MG63 (cell line): ENCODE measurements at places on chromosomes 11 and 22. TPM values are rescaled to one million over a fixed set of nuclear protein-coding genes. Genes with fewer than 3 reads are reported as not detected.

- no peak for DNase-seq
These were observed 57.9 kb downstream of the PKNOX2 start for GRCh38 chr11:125222494-125222893.

Gene SNX19
- total RNA-seq = 10.5 and 22.2 TPM in 2 replicates

GRCh38 chr11:118618991-118619375 is 11.6 kb downstream of the PHLDB1 start:
- peak; percentile 78 for DNase-seq

- DNase-seq = no peak
These were observed 56.2 kb upstream of the SC5D start for GRCh38 chr11:121236115-121237001.

DNA sequence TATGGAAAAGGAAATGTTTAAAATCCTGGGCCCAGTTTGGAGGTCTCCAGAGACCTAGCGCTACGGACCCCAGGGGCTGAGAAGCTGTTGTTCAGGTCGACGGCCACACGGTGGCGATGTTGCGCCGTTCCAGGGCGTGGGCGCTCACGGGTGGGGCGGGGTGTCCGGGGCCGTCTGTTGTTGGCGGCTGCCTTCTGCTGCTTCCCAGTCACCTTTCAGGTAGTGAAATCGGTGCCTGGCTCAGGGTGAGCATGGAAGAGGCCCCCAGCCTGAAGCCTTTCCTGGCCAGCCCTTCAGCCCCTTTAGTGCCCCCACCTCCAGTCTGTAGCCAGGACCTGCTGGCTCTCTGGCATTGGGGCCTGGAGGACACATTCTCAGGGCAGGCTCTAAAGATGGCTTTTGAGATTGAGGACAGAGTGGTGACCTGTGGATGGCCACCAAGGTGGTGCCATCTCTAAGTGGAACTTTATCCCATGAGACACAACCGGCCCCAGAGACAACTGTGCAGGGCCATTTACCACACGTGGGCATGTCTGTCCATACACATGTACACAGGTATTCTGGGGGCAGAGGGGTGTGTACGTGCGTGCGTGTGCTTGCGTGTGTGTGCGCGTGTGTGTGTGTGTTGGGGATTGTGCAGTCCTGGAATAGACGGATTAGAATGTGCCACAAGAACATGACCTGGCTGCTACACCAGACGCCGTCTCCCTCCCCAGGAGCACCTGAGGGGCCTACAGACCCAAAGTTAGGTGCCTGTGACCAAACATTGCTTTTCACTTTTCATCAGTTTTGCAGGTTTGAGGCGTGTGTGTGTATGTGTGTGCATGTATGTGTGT is 53.8 kb downstream of the ST14 start:
- DNase-seq = peak; percentile 32

Gene MMP7
- not detected in 2 replicates for total RNA-seq

- DNase-seq = no peak
These were observed 19.3 kb upstream of the ST3GAL4 start for GRCh38 chr11:126336138-126336541.

- no peak for DNase-seq
These were observed 119.9 kb downstream of the MAML2 start for GRCh38 chr11:96223083-96223482.

- DNase-seq = no peak
These were observed 1.6 kb downstream of the KMT5B start for GRCh38 chr11:68211546-68211945.

DNA sequence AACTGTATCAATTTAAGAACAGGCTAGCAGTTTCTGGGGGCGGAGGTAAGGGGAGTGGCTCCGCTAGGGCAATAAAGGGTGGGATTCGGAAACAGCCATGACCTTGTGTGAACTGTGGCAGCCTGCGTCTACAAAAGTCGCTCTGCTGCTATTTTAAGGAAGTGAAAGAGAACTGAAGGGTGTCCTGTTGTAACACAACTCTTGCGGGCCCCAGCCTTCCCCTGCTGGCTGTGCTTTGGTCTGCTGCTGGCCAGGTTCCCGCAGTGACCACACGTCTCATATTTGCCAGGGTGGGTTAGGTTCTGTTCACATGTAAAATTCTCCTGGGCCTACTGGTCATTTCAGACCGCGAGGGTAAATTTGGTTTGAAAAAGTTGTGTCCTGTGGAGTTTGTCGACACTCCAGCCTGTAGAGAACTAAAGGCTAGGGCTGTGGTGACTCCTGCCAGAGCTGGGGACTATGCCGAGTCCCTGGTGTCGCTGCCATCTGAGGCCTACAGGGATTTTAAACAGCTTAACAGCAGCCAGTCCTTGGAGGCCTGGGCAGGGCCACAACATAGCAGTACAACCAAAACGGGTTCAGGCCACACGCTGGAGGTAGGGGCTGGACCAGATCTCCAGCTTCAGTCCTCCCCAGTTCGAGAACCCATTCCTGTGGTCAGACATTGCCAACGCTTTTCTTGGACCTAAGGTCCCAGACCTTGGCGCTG is 1.1 kb upstream of the PPFIBP2 start:
- DNase-seq = peak; percentile 31

Gene NRXN2
- 4.2 and 12.7 TPM in 2 replicates for total RNA-seq

Gene LRRN4CL
- 1.4 and 2.3 TPM in 2 replicates for total RNA-seq

DNA sequence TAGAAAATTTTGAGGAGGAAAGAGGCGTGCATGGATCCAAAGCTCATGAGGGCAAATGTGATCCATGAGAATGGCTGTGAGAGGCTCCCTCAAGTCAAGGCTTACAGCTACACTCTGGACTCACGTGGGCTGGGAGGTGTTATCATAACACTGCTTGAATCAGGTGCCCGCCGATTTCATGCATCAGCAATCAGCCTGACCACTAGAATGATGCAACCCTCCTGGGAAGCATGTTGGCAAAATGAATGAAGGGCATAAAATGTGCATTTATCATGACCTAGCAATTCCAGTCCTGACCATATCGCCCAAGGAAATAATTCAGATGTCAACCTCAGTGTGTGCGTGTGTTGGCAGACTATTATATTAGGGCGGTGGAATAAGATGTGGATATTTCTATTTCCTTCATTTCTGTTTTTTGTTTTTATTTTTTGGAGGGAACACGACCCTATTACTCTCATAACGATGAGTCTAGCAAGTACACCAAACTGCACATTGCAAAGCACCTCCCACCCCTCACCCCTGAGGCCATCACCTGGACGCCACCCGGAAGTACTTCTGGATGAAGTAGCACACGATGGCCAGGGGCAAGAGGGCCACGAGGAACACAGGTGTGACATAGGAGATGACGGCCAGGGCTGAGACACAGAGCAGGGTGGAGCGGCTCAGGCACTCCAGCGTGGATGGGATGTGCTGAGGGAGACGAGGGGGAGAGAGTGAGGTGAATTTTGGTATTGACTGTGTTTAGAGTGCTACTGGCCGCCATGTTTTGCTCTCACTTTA is 15.7 kb upstream of the KCNJ11 start:
- DNase-seq = peak; percentile 31

Gene MS4A3
- not detected in 2 replicates for total RNA-seq

- no peak for DNase-seq
These were observed 44.4 kb upstream of the WNT11 start for GRCh38 chr11:76250520-76251225.

GRCh38 chr22:39142088-39142680 is 10.3 kb downstream of the CBX7 start:
- DNase-seq = no peak

DNA sequence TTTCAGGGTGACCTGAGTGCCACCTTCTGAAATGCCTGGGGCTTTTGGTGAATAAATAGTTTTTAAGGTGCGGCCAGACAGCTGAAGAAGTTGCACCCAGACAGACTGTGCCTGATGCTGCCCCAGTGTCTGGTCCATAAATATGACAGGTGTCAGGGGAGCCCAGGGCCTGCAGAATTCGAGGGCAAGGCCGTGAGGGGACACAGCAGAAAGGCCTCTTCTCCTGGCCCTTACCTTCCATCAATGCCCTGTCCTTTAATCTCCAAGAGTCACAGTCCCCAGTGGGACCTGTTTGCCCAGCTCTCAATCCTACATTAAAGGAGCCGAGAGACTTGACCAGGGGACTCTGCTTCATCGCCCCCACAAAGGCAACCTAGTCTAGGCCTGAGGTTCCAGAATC is 45.7 kb downstream of the NAT10 start:
- no peak for DNase-seq

GRCh38 chr22:44529827-44530523 is 31.9 kb upstream of the RTL6 start:
- DNase-seq = no peak

- no peak for DNase-seq
These were observed 79.8 kb downstream of the KCNQ1 start for GRCh38 chr11:2524446-2525165.

Gene CCDC89
- total RNA-seq = not detected in 2 replicates

Gene GPHA2
- not detected in 2 replicates for total RNA-seq

GRCh38 chr11:69238573-69239351 is 55.2 kb upstream of the MYEOV start:
- DNase-seq = no peak

Gene SHANK2
- total RNA-seq = 0.49 and 18.6 TPM in 2 replicates

DNA sequence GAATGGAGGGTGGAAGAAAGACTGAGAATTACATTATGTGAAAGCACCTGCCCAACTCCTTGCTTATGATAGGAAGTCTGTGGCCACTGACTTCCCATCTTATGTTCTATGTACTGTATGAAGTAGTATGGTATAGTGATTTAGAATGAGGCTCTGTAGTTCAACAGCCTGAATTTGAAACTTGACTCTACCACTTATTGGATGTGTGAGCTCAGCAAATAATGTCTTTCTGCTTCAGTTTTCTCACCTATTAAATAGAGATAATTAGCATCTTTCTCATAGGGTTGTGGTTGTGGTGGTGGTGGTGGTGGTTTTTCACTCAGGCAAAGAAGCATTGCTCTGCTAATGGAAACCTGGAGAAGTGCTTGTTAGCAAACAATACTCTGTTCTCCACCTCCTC is 121.6 kb downstream of the PAX6 start:
- no peak for DNase-seq

DNA sequence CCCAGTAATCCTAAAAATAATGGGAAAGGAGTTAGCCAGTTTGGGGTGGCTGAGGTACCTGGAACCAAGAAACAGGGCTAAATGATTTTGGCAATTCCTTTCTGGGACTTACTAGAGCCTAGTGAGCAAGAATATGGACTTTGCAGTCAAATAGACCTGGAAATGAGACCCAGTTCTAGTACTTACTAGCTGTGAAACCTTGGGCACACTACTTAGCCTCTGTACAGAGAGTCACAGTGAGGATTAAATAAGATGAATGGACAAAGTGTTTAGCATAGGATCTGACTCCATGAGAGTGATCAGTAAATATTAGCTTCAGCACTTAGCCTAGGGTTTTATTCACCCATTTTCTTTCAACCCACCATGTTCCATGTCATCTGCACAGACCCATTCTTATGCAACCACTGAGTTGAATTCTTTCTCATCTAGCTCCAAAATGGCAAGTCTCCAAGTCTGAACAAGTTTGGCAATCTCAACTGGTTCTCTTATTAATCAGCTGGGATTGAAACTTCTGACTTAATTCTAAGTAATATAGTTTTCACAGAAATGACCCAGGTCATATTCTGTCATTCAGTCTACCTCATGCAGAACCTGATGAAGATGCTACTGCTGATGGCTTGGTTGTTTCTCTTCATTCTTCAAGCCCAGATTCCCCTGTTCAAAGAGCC is 15.0 kb upstream of the SORL1 start:
- no peak for DNase-seq

DNA sequence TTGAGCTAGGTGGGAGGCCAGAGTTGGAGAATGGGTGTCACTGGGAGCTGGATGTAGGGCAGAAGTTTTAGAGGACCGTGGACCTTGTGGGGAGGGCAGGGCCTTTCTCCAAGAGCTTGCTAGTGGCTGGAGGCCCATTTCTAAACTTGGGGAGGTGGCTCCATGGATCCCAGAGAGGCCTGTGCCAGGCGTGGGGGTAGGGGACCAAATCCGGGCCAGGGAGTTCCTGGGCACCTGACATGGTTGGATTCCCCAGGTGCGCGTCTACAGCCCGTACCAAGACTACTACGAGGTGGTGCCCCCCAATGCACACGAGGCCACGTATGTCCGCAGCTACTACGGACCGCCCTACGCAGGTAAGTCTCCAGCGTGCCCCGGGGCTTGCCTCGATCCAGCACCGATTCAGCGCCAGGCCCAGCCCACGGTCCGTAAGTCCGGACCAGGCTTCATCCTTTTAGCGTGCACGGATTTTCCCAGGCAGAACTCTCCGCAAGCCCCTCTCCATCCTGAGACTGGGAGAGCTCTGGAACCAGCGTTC is 14.2 kb downstream of the PLEKHB1 start:
- no peak for DNase-seq

DNA sequence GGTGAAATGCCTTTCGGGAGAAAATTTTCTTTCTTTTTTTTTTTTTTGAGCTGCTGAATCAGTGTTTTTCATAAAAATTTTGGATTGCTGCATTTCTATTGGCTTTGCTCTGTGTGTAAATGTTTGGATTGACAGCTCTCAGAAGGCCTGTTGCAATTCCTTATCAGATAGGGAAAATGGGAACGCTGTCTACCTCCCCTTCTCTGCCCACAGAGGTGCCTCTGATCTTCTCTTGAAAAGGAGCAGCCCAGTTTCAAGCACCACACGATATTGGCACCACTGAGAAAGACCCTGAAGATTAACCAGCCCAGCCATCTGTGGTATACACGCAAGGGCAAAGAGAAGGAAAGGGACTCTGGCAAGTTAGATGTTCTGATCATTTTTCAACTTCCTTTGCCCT is 1272.2 kb downstream of the LRRC4C start:
- DNase-seq = no peak

Gene GSTT2
- 0.30 and 1.6 TPM in 2 replicates for total RNA-seq

- DNase-seq = no peak
These were observed 13.6 kb downstream of the TUB start for GRCh38 chr11:8094656-8095055.

DNA sequence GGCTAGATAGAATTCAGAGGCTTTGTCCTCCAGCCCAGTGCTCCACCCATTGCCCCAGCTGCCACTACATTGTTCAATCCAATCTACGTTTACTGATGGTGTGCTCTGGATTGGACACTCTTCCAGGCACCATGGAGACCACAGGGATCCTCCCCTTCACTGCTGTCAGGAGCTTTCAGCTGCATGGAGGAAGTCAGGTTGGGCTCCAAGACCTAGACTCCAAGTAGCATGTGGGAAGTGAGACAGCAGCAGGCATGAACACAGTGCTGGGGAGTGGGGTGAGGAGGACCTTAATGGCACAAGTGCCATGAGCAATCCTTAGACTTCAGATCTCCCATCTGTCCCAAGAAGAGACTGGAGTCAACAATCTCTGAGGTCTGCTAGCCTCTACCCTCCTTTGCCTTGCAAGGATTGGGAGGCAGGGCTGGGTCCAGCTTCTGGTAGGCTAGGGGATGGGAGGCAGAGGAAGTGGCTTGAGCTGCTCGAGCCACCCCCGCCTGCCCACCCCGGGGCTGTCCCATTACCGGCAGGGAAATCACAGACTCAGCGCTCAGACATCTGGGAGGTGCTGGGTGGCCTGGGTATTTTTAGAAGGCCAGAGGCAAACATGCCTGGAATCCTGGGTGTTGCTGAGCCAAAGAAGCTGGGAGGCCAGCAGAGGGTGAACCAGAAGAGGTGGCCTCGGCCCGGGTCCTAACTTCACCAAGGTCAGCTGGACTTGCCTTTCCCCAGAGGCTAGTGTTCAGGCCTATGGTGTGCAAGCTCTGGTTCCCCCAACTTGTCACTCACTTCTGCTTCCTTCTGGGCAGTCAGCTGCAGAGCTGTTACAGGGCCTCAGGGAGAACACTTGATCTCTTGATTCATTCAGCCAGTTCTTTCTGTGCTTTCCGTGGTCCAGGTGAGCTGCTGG is 15.2 kb upstream of the FCHSD2 start:
- no peak for DNase-seq

- DNase-seq = no peak
These were observed 51.8 kb downstream of the MN1 start for GRCh38 chr22:27749597-27750225.

Gene TNNI2
- total RNA-seq = not detected in 2 replicates

GRCh38 chr11:13338019-13338426 is 60.4 kb downstream of the BMAL1 start:
- no peak for DNase-seq
